WTC11 (cell line): ENCODE measurements at places on chromosomes 7 and 10. TPM values are rescaled to one million over a fixed set of nuclear protein-coding genes. Genes with fewer than 3 reads are reported as not detected.

DNA sequence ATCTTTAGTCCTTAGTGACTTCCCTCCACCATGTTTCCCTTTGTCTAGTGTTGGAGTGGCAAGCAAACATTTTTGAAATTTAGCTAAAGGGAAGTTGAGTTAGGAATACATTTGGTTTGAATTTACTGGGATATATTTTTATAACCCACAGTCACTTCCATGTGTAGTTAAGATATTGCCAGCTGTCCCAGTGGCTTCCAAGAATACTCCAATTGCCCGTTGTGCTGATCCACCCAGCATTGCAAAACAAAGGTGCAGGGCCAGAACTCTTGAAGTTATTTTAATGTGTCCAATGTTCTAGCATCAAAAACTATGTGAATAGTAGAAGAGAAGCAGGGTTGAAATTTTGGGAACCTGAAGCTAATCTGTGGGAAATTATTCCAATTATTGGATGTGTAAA is 2.5 kb upstream of the P4HA1 start:
- H3K4me3 ChIP-seq: no peak overlapping the region
- H3K36me3 ChIP-seq: no peaks in the 10 kb centered on the region
- DNase-seq: no peak
- peaks cover 12% of the 10 kb centered on the region for H3K4me1 ChIP-seq
- no peaks in the 10 kb centered on the region for H3K27me3 ChIP-seq

DNA sequence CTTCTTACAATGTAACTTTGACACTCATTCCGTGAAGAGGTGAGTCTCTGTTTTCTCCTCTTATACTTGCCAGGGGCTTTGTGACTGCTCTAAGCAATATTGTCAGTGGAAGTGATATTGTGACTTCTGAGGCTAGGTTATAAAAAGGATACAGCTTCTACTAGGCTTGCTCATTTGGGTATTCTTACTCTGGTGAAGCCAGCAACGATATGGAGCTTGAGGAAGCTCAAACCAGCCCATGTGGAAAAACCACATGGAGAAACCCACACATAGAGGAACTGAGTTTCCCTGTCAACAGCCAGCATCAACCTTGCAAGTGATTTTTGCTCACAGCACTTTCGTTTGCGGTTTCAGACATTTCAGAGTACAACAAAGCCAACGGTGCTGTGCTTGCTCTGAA is 149.6 kb upstream of the SEMA3E start:
- H3K36me3 ChIP-seq: no peaks in the 10 kb centered on the region
- no peak overlapping the region for H3K27ac ChIP-seq
- no peaks in the 10 kb centered on the region for H3K4me1 ChIP-seq
- no peaks in the 10 kb centered on the region for H3K27me3 ChIP-seq

DNA sequence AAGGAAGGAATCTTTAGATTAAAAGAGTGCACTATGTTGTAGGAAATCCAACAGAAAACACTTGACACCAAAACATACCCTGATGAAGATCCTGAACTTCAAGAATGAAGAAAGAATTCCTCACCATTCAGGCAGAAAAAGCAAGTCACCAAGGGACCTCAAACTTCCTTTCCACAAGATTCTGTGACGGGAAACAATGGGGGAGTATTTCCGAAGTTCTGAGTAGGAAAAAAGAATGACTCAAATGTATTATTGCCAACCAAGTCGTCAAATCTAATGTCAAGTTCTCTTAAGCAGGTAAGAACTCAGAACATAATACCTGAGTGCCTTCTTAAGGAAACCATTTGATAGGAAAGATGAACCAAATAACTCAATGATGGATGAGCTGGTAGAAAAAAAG is 44.7 kb upstream of the MTURN start:
- 0 out of 2 replicates have a peak overlapping the region, but pooled peaks have one; percentile 4 for H3K27ac ChIP-seq
- no peaks in the 10 kb centered on the region for H3K27me3 ChIP-seq
- peaks cover 4% of the 10 kb centered on the region for H3K4me1 ChIP-seq
- DNase-seq: no peak

DNA sequence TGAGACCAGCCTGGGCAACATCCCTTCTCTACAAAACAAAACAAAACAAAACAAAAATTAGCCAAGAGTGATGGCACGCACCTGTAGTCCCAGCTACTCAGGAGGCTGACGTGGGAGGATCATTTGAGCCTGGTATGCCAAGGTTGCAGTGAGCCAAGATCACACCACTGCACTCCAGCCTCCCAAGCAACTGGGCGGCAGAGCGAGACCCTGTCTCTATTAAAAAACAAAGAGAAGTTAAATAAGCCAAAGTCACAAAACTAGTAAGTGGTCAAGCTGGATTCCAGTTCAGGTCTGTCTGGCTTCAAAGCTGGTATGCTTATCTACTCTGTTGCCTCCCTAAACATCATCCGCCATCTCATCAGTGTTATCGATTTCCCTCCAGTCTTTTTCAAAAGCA is 110.8 kb downstream of the ARID5B start:
- H3K4me1 ChIP-seq: no peaks in the 10 kb centered on the region
- no peaks in the 10 kb centered on the region for H3K36me3 ChIP-seq
- H3K27ac ChIP-seq: no peak overlapping the region

The PGAM1 gene
- total RNA-seq: 833 to 990 TPM (median 989 TPM) in 3 replicates

The HECW1 gene
- total RNA-seq: 4.9 to 6.1 TPM (median 5.4 TPM) in 3 replicates

- H3K4me1 ChIP-seq: no peaks in the 10 kb centered on the region
These were observed 48.4 kb downstream of the FRMD4A start for GRCh38 chr10:14282276-14282675.

DNA sequence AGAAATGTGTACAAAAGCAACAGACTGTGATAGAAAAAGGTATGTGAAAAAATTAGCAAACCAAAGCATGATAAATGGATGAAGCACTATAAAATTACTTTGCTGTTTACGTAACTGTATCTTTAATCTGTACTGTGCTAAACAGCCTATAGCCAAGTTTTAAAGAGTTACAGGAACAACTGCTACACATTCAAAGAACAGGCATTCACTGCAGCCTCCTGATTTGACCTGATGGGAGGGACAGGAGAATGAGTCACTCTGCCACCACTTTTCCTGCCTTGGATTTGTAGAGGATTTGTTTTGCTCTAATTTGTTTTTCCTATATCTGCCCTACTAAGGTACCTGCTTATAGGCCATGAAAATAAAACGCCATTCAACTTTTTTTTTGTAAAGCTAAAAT is 116.1 kb downstream of the FANK1 start:
- H3K4me3 ChIP-seq: no peak overlapping the region
- no peak for DNase-seq
- H3K4me1 ChIP-seq: peaks cover 7% of the 10 kb centered on the region
- peaks cover 2% of the 10 kb centered on the region; the same call in 1 of the 2 replicates for H3K27me3 ChIP-seq
- H3K36me3 ChIP-seq: no peaks in the 10 kb centered on the region

DNA sequence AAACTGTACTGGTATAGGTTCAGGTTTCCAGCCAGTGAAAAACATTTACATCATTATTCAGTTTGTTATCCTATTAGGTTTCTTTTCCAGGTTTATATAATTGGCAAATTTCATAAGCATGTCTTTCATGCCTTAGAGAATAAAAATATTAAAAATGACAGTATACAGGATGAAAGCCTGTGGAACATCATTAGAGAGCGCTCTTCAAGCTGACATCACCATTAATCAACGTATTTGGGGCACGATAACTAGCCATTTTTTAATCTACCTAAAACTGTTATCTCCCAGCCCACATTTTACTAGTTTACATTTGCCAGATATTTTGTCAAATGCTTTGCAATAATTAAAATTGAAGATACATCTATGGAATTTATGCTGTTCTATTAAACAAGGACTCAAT is 714.1 kb downstream of the CNTNAP2 start:
- no peaks in the 10 kb centered on the region for H3K36me3 ChIP-seq
- no peak for DNase-seq
- H3K27ac ChIP-seq: no peak overlapping the region

- H3K4me1 ChIP-seq: no peaks in the 10 kb centered on the region
- DNase-seq: no peak
- peaks cover 7% of the 10 kb centered on the region for H3K36me3 ChIP-seq
- H3K27me3 ChIP-seq: no peaks in the 10 kb centered on the region
- no peak overlapping the region for H3K4me3 ChIP-seq
These were observed 164.1 kb downstream of the RPS24 start for GRCh38 chr10:78197628-78198272.

DNA sequence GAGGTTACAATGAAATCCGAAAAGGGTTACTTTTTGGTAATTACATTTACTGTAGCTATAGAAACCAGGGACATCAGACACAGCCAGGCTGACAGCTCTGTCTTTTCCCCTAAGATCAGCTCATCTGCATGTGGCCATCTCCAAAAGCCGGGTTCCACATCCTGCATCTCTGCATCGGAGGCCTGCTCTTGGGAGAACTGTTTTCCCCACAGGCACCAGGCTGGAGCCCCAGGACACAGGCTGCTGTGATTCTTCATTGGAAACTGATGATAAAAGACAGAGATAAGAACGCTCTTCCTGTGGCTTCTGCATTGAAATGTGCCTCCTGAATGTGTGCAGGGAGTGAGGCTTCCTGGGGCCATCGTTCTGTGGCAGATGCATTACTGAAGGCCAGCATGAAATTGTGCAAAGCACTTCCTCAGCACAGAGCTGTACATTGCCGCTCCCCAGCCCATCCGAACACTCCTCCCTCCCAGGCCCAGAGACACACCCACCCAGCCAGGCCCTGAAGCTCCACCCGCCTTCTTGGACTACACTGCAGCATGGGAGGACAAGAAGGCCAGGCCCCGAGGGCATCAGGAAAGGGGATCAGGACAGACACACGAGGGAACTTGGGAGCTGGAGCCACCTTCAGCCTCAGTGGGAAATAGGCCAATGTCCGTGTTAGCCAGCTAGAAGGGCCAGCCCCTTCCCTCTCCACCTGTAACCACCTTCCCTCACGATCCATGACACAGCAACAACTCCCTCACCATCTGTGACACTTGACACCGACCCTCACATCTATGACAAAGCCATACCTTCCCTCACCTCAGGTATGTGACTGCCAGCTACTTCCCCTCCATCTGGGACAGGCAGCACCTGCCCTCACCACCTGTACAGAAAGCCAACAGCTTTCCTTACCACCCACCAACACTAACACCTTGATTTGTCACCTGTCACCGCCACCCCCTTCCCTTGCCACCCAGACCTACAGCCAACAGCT is 113.2 kb downstream of the GRID1 start:
- H3K27me3 ChIP-seq: no peaks in the 10 kb centered on the region; the same call in 1 of the 2 replicates
- peaks cover 15% of the 10 kb centered on the region for H3K4me1 ChIP-seq
- peaks cover 10% of the 10 kb centered on the region for H3K36me3 ChIP-seq
- peak overlapping the region; percentile 26 for H3K27ac ChIP-seq
- no peak overlapping the region for H3K4me3 ChIP-seq

GRCh38 chr10:43254881-43255633 is 11.8 kb downstream of the RASGEF1A start:
- no peak overlapping the region for H3K4me3 ChIP-seq
- DNase-seq: no peak
- H3K4me1 ChIP-seq: peaks cover 23% of the 10 kb centered on the region
- no peak overlapping the region for H3K27ac ChIP-seq
- H3K36me3 ChIP-seq: no peaks in the 10 kb centered on the region

DNA sequence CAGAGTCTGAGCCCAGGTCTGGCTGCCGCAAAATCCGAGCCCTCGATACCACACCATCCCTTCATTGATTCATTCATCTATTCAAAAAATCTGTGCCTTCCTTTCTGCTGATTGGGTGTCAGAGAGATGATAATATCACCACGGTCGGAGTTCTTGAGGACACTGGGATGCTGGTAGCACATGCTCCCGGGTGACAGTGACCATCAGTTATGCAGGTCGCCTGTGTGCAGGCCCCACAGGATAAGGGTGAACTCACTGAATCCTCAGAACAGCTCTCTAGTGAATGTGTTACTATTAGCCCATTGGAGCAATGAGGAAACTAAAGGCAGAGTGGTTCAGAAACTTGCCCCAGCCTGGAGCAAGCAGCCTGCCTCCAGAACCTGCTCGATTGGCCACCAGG is 145.1 kb downstream of the SLIT1 start:
- H3K36me3 ChIP-seq: no peaks in the 10 kb centered on the region
- DNase-seq: no peak
- peaks cover 16% of the 10 kb centered on the region for H3K4me1 ChIP-seq
- no peak overlapping the region for H3K4me3 ChIP-seq
- H3K27me3 ChIP-seq: peaks cover 5% of the 10 kb centered on the region
- H3K27ac ChIP-seq: no peak overlapping the region

DNA sequence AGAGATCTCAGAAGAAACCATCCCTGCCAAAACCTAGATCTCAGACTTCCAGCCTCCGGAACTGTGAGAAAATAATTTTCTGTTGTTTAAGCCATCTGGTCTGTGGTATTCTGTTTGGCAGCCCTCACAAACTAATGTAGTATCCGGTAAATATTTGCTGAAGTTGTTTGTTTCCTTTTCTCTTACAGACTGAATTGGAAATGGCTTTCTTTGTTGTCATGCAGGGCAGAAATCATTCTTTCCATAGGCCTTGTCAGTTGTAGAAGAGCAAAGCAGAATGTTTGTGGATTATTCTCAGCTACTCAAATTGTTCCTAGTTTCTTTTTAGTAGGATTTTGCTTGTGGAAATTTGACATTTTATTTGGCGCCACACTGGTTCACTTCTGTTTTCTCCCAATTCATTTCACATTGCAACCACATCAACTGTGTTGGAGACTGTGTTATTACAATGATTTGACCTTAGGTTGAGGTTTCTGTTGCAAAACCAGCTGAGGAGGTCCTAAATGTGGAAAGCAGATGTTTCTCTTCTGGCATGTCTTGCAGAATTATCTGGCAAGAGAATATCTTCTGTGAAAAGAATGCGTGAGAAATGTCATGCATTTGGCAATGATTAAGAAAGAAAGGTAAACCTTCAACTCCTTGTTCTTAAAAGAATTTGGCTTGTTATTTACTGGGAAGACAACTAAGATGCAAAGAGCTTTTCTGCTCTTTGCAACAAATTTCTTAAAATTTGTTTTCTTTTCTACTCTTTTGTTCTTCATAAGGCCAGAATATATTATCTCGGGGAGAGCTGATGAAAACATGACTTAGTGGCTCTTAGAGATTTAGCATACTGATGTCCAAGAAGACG is 25.8 kb downstream of the ACTA2 start:
- no peak overlapping the region for H3K27ac ChIP-seq
- no peaks in the 10 kb centered on the region for H3K27me3 ChIP-seq
- peaks cover 12% of the 10 kb centered on the region for H3K4me1 ChIP-seq
- DNase-seq: no peak

GRCh38 chr10:12214763-12215218 is 18.8 kb downstream of the CDC123 start:
- H3K4me1 ChIP-seq: no peaks in the 10 kb centered on the region
- DNase-seq: no peak
- peak overlapping the region; percentile 88 for H3K27ac ChIP-seq
- H3K27me3 ChIP-seq: no peaks in the 10 kb centered on the region

DNA sequence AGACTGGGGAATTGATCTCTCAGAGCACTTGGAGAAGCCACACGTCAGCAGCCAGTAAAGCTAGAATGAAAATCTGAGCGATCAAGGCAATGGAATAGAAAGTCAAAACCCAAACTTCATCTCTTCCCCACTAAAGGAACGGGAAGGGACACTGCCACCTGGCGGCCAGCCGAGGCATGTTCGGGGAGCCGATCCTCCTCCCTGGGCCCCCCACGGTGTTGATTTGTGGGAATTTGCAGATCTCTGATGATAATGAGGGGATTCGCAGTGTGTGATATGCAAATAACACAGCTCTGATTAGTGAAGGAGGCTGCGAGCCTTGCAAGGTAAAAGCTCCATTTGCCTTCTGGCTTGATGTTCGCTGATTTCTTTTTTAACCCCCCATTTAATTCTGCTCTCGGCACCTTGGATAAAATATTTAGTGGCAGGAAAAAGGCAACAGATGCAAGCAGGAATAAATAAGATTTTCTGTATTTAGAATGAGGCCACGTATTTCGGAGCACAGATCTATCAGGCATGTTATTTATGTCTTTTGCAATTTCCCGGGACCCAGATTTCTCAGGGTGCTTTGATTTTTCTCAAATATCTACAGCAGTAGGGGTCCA is 258.6 kb downstream of the PAXIP1 start:
- DNase-seq: peak; percentile 56
- H3K36me3 ChIP-seq: peaks cover 71% of the 10 kb centered on the region
- H3K4me3 ChIP-seq: no peak overlapping the region
- H3K27me3 ChIP-seq: peaks cover 6% of the 10 kb centered on the region
- no peaks in the 10 kb centered on the region for H3K4me1 ChIP-seq

The SLC13A1 gene
- total RNA-seq: 0.04 TPM in 1 of 3 replicates, not detected in the others
